Stimulated activated CD4-positive, alpha-beta T cell treated with anti-CD3 and anti-CD28 coated beads, Interleukin-4, amount 100 ng/mL, for 24 hours (primary cell): ENCODE measurements at places on chromosomes 5 and 9.

DNA sequence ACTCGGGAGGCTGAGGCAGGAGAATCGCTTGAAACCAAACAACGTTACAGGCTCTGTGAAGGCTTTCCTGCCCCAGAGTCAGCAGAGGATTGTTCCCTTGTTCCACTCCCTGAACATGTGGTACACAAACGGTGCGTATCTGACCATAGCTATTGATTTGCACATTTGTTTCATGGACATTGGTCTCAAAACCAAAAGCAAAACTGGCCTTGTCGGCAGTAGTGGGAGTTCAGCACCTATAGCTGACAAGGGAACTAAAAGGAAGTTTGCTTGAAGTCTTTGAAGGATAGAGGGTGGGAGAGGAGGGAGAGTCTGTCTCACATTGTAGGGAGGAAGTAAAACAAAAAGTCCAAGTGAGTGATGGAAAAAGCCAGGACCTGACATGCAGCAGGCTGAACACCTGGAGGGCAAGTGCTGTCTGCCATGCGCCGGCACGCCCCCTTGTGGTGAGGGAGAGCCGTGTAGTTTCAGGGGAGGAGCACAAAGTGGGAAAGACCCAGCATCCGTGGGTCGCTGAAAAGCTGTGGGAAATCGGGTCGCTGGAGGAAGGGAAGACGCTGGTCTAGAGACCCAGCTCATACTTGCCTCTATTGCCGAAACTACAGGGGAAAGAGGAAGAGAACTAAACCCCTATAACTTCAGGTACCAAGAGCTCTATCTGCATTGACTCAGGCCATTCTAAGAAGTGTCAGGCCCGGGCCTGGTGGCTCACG lies 58.0 kb downstream of the RAD23B start:
- peak; percentile 85 for DNase-seq

- DNase-seq: no peak
These were observed 10.5 kb downstream of the KIF4B start for GRCh38 chr5:155024015-155024414.

- no peak for DNase-seq
These were observed 47.3 kb downstream of the RASGEF1C start for GRCh38 chr5:180161420-180162303.

DNA sequence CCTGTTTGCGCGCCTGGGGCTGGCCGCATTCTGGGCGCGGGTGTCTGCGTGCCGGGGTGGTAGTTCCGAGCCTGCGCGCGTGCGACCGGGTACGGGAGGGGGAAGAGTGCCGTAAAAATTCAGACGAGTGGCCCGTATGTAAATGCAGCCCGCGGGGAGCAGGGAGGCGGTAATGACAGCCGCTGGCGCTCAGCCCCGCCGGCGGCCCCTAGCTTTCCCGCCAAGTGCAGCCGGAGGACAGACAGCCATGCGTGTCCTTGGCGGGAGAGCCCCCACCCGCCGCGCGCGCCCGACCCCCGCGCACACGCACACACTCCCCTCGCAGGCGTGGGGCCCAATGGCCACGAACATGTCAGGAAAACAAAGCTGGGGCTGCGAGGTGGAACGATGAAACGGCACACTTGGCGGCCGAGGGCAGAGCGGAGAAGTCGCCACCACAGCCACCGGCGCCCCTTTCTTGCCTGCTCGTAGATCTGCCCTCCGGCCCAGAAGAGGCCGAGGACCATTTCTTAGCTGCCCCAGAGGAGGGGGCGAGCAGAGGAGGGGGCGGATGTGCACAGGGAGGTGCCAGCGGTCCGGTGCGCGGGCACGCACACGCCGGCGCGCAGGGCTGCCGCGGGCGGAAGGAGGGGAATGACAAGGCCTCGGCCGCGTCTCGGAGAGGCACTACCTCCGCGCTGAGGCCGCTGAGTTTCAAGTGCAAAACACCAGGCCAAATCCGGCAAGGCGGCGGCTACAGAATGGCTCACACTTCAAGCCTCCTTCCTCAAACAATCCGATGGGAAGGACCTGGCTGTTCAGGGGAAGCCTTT lies 208.4 kb downstream of the MEF2C start:
- DNase-seq: no peak

GRCh38 chr5:154236-154635 lies 37.1 kb upstream of the LRRC14B start:
- DNase-seq: no peak

DNA sequence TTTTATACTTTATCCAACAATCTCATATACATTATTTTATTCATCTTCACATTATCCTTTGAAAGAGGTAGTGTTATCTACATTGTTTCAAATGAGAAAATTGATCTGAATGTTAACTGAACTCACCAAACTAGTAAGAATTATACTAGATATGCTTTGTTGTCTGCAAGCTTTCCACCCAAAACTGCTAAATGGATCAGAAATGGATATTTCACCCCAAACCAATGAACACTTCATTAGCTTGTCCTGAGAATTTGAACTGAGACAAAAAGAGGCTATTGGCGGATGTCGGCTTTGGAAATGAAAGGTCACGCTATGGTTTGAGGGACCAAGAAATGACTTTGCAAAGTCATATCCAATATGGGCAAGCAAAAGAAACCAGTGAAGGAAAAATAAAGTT lies 201.9 kb upstream of the TRPM3 start:
- no peak for DNase-seq

DNA sequence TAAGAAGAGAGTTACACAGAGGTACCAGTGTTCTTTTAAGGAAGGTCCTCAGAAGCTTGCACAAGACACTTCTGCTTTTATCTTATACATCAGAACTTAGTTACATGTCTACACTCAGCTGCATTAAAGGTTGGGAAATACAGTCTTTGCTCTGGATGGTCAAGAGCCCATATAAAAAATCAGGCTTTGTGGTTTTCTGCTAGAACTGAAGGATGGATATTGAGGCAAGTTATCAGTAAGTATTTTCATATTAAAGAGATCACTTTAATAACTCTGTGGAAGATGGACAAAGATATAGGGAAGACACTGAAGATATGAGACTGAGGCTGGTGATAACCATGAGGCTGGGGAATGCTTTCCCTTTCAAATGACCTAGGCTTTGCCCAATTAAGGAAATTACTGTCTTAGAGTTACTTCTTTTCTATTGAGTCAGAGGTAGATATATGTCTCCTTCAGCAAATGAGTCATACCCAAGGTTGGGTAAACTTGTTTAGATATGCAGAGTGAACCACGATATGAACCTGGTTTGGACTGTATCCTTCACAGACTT lies 87.0 kb upstream of the TNC start:
- DNase-seq: no peak

GRCh38 chr5:6703806-6704205 lies 9.4 kb upstream of the TENT4A start:
- no peak for DNase-seq

- no peak for DNase-seq
These were observed 97.8 kb upstream of the HAND1 start for GRCh38 chr5:154575546-154576428.

GRCh38 chr9:14525856-14526255 lies 167.4 kb downstream of the ZDHHC21 start:
- no peak for DNase-seq

GRCh38 chr9:13141629-13142028 lies 137.9 kb downstream of the MPDZ start:
- DNase-seq: no peak

GRCh38 chr9:97307500-97308163 lies at the start of gene CCDC180:
Gene CCDC180 (plus strand): TSS chr9:97307659. CDS start chr9:97308064, 405 bp downstream.
- DNase-seq: no peak

DNA sequence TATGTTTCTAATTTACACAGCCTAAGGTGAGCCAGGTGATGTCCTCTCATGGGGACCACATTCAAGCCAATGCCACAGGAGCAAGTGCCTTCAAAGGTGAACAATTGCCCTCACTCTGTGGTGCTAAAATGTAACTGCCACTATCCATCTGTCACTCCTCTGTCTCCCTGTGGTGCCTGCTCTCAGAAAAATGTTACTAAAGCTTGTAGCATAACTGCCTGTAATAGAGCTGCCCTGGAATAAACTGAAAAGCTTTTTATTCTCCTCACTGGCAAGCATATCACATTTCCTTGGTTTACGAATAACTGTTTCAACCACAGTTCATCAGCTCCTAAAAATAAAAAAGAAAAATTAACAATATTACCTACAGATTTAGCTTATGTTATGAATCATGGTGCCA lies 142.4 kb downstream of the ST8SIA4 start:
- DNase-seq: no peak

GRCh38 chr5:130021876-130022275 lies 117.6 kb downstream of the CHSY3 start:
- DNase-seq: no peak

- no peak for DNase-seq
These were observed 22.4 kb upstream of the CORO2A start for GRCh38 chr9:98214811-98215210.

- no peak for DNase-seq
These were observed 14.6 kb downstream of the KIF4B start for GRCh38 chr5:155027993-155028629.

GRCh38 chr5:160251406-160252155 lies 22.3 kb downstream of the FABP6 start:
- no peak for DNase-seq

- DNase-seq: no peak
These were observed 247.2 kb downstream of the FSTL4 start for GRCh38 chr5:133364936-133365707.

DNA sequence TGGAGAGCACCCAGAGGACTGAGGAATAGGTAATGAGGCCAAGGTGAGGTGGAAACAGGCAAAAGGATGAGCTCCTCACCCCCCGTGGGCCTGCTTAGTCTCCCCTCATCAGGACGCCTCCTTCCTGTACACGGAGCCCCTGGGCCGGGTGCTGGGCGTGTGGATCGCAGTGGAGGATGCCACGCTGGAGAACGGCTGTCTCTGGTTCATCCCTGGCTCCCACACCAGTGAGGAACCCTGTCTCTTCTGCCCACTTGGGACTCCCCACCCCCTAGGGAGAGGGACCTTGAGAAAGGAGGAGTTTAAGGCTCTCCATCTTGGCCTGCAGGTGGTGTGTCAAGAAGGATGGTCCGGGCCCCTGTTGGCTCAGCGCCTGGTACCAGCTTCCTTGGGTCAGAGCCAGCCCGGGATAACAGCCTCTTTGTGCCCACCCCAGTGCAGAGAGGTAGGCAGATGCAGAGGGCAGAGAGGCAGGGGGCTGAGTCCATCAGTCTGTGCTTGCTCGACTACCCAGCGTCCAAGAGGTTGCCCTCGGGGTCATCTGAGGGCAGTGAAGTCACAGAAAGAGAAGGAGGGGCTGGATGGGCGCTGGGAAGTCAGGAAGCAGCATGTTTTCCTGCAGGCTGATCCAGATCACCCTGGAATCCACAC lies 7.0 kb downstream of the DOLK start:
- DNase-seq: no peak

DNA sequence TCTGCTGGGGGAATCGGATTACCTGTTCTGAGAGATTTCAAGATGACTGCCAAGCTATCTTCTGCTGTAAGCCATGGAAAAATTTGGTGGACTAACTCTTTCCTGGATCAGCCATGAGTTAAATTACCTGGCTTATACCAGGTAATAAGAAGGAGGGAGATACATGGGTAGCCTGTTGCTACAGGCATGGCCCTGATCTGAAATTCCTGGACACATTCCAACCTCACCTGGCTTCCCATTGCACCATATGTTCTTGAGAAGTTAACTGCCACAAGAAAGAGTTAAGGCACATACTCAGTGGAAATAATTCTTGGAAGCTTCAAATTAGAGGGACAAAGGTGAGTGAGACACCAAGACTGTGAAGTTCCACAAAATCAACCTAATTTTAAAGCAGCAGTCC lies 371.3 kb downstream of the ACTL7B start:
- no peak for DNase-seq

DNA sequence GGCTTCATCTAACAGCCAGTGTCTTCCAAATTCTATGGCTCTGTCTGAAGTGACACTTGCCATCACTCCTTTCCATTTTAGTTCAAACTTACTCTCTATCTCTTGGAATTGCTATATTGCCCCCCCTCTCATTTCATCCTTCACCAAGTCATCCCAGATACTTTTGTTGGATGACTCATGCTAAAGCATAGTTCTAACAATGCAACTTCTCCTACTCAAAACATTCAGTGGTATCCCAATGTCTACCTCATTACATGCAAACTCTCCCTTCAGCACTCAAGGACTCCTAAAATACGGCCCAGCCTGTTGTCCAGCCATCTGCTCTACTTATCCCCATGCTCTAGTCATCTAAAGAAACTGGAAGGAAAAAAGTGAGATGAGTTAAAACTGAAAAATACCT lies 171.6 kb downstream of the RASEF start:
- no peak for DNase-seq

- no peak for DNase-seq
These were observed 40.6 kb downstream of the FREM1 start for GRCh38 chr9:14869671-14870070.

DNA sequence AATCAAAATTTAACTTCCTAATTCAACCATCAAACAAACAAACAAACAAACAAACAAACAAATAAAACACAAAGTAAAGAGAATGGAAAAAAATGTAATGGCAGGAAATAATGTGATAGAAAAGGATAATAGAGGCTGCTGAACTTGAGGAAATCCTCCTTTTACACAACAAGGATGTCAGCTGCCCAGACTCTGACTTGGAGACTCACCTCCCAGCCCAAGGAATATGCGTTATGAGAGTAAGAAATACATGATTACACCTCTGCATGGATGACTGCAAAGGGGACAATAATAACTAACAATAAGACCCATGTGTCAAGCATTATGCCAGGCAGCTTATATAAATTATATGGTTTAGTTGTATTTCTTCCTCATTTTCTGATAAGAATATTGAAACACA lies 46.6 kb upstream of the JAK2 start:
- no peak for DNase-seq

DNA sequence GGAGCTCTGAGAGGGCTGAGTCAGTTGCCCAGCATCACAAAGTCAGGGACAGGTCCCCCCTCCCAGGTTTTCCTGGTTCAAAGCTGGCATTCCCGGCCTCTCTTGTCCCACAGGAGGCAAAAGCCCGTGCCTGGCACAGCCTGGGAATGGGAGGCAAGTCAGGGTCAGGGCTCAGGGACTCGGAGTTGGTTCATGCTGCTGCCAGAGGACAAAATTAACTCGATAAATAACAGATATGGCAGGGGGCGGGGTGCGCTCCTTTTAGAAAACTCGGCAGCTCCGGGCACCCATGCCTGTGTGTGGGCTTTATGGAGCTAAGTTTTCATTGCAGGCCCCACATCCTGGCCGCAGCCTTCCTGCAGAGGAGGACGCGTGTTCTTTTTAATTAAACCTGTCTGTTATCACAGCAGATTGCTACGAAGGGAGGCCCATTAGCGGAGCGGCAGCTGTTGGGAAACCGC lies 62.8 kb upstream of the LMX1B start:
- no peak for DNase-seq

- DNase-seq: no peak
These were observed 194.4 kb upstream of the SLC27A6 start for GRCh38 chr5:128770907-128771306.

DNA sequence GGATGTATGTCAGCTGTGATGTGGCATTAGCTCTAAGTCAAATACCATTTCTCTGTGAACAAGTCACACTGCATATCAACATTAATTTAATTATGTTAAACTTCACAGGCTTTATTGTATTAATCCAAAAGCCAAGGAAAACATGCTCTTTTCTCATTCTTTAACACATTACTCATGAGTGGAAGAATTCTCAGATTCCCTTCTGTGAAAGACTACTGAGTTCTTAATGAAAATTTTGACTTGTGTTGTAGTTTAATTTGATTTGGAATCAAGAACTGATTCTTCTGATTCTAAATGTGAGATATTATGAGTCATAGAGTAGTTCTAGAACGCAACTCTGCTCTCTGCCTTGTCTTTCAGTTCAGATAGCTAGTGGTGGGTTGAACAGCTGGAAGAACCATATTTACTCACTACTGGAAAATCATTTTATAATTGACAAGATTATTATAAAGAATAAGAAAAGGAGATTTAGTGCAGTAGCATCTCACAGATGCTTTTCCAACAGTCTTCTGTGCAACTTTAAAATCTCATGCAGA lies 90.6 kb downstream of the VCAN start:
- DNase-seq: no peak
